ENCODE measurements at places on chromosomes 12 and 14.

GRCh38 chr12:20269337-20270067, 98.8 kb upstream of the PDE3A start:
- DNase-seq: no peak

GRCh38 chr12:106493531-106493930, 89.3 kb upstream of the RFX4 start:
- no peak for DNase-seq

- DNase-seq: no peak
Observed at GRCh38 chr14:74650927-74651686, 39.1 kb upstream of the LTBP2 start.

GRCh38 chr12:128823216-128823915, 392 bp downstream of the SLC15A4 start:
- peak; percentile 68 for DNase-seq

- no peak for DNase-seq
Observed at GRCh38 chr14:41925409-41925808, 318.7 kb downstream of the LRFN5 start.

DNA sequence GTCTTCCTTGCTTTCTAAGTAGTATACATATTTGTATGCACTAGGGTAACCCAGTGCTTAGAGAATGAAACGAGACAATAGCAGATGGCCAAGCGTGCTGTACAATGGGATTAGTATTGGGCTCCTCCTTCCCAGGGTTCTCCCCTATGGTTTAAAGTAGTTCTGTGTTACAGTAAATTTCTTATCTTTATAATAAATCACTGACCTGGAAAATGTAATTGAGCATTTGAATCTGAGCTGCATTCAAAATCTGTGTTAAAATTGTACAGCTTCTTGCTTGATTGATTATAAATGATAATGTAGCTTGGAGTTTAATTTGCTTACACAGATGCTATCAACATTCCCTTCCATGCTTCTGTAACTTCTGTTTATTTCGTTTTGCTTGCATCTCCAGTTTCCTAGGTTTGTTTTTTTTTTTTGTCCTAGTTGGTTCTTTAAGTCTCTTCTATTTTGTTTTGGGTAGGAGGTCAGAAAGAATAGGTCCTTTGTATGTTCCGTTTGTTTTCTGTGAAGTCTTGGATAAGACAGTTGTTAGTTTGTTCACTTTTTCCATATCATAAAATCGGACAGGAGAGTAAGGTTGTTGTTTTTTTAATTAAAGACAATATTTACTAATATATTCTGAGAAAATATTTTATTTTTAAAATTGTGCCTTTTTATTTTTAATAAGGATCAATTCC, 171.2 kb downstream of the ERC1 start:
- DNase-seq: no peak

DNA sequence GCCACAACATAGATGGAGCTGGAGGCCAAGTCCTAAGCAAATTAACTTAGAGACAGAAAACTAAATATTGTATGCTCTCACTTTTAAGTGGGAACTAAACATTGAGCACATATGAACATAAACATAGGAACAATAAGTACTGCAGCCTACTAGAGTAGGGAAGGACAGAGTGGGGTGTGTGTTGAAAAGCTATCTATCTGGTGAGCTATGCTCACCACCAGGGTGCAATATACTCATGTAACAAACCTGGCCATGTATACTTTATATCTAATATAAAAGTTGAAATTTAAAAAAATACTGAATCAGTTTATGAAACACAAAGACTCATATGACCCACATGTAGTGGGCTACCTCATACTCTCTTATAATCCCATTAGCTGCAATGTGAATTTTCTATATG, 1305.0 kb downstream of the LRFN5 start:
- DNase-seq: no peak

- DNase-seq: no peak
Observed at GRCh38 chr12:97716356-97716755, 253.8 kb downstream of the RMST start.

DNA sequence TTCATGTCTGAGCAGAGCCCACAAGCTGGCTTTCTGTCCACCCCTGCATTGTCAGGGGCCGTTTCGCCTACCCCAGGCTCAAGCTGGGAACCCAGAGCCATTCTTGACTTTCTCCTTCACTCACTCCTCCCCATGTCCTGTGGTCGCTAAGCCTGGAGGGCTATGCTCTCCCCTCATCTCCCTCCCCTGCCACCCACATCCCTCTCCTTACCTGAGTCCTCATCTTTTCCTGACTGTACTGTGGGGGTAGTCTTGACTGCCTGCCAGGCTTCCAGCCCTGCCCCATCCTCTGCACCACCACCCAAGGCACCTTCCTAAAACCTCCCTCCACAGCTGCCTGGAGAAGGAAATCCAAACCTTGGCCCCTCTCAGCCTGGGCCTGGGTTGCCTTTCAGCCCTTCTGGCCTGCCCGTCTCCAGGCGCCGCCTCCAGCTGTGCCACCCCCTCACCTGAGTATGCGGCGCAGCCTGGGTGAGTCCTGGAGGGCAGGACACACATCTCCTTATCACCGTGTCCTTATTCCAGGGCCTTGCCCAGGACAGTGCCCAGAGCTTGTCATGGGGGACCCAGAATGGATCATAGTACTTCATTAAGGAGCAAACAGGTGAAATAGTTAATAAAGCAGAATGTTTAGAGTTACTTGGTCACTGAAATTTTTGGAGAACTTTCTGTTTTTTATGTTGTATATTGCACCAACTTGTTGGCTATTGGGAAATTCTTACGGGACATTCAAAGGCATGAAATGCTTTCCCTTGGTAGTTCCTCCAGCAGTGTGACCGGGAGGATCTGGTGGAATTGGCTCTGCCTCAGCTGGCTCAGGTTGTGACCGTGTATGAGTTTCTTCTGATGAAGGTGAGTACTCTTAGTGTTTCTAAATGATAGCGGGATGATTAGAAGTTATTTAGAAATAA, 14.5 kb downstream of the ZNF839 start:
- DNase-seq: no peak

GRCh38 chr12:14988035-14988434, 15.2 kb downstream of the PDE6H start:
- DNase-seq: no peak

DNA sequence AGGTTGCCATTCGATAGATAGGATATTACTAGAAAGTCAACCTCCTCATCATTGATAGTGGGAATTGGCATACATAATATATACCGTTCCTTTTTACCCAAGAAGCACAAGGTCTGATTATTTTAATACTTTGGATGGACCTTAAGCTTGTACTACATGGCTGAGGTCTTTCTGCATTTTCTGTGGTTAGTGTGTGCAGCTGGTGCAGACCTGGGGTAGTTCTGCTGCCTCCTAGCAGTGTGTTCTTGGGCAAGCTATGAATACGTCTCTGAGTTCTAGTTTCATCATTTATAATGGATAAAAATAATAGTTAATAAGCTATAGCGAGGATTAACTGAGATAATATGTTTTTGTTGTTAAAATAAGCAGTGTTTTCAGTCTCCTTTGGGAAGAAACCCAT, 2.2 kb downstream of the ZDHHC17 start:
- DNase-seq: no peak

GRCh38 chr14:61455351-61455750, 134.0 kb downstream of the PRKCH start:
- DNase-seq: no peak

DNA sequence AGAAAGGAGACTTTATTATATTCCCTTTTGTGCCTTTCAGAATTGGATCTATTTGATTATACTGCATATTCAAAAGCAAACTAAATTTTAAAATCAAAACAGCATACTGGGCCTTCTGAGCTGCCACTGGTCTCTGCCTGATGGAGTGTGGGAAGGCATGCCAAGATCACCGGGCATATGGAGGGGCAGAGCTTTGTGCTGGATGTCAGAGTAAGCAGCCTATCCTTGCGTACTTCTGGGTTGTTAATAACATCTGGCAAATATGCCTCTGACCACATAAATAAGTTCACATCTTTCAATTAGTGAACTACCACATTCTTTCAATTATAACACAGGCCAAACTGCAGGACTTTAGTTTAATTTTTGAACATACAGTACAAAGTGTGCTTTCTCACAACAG, 18.3 kb downstream of the MLH3 start:
- no peak for DNase-seq

DNA sequence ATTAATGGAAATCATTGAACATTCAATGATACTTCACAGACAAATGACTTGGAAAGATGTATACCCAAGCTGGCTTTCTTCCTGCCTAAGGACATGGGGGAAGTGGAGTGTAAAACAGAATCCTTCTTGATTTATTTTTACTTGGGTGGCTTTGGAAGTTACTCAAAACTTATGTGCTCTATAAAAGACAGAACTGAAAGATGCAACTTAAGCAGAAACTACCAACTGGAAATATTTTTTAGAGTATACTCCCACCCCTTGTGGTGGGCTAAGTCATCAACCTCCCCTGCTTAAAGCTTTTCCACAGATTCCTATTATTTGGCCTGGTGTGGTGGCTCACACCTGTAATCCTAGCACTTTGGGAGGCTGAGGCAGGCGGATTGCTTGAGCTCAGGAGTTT, 126.0 kb upstream of the ATP2B1 start:
- no peak for DNase-seq

DNA sequence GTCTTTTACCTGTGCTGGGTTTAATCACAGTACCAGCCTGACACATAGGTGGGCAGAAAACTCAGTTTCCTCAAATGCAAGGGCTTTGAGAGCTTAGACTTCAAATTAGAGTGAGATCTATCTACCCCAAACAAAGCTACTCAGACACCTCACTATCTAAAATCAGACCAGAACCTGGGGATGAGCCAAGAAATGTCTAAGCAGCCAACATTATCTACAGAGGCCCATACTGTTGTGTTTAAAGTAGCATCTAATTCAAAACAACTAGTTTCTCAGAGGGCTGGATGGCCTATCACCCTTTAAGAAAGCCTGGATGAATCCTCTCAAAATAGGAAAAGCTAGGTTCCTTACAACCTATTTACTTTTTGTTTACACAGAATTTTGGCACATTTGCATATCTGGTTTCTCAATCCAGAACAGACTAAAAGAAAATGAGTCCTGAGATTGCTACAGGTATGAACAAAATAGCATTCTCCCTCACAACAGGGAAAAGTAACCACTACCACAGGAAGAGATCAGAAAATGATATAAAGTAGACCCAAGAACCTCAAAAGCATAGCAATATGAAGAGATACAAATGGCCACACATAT, 142.4 kb downstream of the ZFP36L1 start:
- DNase-seq: no peak

DNA sequence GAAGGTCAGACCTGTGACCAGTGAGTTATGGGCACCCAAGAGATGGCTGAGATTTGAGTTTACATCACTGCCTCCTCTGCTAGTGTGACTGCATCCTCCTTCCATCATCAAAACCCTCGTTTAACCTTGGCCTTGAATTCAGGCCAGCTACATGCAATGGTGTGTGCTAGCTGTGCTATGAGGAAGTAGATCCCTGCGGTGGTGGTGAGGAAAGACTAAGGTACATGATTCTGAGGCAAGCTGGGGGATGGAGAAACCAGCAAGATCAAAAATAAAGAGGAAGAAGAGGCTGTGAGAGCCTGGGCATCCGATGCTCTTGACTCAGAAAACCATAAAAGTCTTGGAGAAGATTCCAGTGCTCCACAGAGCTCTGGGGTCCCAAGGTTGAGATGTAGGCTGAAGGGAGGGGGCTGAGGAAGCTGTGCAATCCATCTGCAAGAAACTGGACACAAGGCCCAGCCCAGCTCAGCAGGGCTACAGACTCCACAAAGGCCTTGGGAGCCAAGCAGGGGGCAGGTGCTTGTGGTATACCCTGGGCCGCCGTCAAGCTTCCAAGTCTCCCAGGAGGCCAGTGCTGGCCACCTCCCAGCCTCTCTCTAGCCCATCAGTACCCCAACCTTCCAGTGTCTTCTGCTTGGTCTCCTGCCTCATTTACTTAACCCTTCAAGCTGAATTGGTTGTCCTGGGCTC, 774.8 kb downstream of the VRK1 start:
- DNase-seq: no peak

DNA sequence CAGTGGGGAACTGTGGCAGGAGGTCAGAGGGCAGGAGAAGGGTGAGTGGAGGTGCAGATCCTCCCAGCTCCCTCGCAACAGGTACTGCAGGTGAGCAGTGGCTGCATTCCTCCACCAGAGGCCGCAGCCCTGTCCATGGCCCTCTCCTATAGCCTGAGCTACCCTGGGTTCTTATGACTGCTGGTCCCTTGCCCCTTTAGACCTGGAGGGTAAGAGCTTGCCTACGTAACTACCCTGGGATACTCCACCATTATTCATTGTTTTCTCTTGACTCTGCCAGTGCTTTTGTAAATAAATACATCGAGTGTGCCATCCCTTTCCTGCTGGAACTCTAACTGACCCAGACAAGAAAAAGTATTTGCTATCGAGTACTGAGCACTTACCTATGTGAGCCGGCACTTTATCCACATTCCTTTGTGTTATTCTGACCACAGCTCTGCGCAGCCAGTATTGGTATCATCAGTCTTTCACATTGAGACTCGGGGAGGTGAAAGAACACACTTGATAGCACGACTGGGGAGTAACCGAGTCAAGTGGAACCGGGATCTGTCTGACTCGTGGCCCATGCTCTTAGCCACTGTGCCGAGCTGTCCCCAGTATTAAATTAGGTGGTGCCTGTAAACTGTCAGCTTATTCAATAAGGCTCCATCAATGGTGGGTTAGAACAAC, 38.5 kb downstream of the LTBP2 start:
- DNase-seq: no peak

DNA sequence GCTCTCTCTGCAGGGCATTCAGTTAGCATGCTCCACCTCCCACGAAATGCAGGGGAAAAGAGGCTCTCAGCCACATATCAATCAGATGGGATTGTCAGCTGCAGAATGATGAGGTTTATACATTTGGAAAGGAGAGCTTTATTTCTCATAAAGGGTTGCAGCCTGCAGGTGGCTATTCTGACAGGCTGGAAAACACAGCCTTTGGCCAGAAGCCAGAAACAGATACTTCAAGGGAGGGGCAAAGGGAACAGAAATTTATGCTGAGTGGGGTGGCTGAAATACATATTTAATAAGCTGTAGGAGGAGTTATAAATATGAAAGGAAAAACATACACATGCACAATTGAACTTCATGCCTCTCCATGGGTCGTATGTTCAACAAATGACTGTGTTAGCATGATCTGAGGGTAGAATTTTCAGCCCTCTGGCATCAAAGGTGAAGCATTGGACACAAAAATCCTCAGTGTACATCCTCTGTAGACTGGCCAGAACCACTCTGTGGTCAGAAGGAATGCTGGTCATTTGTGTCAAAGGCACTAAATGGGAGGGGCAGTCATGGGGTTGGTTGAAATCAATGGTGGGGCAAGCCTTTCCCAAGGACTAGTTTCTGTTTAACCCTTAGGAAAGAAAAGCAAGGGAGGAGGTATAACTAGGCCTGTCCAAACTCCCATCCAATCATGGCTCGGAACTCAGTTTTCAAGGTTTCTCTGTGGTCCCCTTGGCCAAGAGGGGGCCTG, 62.4 kb downstream of the TMX1 start:
- DNase-seq: no peak

GRCh38 chr12:48265777-48266176, 62.7 kb upstream of the OR10AD1 start:
- DNase-seq: no peak

DNA sequence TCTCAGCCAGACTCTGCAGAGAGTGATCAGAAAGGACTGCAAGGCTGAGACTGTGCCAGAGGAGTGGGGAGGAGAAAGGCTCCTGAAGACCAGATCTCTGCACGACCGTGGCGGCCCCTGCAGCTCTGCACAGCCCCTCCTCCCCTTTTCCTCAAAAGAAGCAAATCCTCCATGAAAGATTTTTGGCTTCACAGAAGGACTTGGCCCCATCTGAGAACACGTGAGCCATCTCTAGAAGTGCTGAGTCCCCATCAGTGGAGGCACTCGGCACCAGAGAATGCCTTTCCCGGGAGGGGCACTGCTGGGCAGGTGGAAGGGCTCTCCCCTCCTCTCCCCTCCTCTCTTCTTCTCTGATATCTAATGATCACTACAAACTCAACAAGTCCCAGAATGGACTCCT, 6.8 kb downstream of the FIGNL2 start:
- no peak for DNase-seq

Measured in suprapubic skin (tissue), 4 donors.